ENCODE measurements at places on chromosomes 1 and 21.

GRCh38 chr21:46474382-46474781, 15.7 kb downstream of the DIP2A start:
- no peak for DNase-seq

DNA sequence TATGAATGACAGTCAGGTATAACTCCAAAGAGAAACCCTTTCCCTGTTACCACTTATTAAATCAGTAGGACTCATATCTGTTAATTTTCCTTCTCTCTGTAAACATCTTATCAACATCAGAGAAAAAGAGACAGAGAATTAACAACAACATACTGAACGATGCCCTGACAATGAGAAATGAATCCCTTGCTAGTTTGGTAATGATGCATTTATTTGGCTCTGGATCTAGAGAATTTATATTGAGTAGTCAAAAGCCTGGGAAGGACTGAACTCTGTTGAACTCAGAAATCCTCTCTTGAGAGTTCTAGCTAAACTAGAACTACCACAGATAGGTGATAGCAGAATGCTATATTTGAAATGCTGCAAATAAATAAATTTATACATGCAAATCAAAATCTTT, 325.6 kb downstream of the DISC1 start:
- DNase-seq, result no peak

DNA sequence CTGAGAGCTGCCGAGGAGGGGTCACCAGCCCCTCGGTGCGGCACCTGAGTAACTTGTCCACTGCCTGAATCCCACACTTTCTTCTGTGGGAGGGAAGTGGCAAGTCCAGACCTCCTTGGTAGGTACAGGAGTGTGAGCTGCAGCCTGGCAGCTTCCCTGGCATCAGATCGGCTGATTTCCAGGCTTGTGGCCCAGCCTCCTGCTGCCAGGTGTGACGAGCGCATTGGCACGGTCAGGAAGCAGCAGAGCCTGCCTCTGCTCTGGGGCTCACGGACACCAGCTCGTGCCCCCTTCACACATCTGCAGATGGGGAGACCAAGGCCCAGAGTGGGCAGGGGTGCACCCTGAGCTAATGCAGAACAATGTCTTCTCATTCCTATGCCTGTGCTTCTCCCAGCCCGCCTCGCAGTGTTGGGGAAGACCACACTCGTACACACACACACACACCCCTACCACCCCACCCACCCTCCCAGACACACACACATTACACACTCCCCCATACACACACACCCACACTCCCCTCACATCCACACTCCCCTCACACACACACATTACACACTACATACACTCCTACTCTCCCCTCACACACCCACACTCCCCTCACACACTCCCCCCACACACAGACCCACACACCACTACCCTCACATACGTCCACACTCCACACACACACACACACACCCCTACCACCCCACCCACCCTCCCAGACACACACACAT, 33.1 kb upstream of the SELENON start:
- DNase-seq, result no peak

DNA sequence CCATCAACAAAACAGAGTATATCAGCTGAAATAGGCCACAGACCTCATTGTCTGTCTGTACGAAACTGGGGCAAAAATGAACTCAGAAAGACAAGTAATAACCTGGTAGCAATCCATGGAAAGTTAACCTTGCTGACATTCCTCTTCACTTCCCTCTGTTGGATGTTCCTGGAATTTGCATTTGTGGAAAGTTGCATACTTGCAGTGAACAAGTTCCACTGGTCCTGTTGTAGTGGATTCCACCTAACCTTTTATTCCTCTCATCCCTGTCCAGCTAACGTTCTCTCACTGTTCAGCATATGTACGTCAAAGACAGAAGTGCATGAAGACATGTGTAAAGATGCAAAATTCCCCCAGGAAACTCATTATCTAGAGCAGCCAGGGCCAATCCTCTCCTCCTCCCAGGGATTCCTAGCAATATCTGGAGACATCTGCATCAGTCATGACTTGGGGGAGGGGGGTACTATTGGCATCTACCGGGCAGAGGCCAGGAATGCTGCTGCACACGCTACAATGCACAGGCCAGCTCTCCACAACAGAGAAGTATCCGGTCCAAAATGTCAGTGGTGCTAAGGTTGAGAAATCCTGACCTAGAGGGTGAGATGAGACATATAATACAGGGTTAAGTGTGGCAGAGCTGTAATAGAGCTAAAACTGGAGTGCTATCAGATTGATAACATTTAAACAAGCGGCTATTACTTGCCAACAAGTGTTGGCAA, 8.2 kb downstream of the LPAR3 start:
- DNase-seq, result no peak

DNA sequence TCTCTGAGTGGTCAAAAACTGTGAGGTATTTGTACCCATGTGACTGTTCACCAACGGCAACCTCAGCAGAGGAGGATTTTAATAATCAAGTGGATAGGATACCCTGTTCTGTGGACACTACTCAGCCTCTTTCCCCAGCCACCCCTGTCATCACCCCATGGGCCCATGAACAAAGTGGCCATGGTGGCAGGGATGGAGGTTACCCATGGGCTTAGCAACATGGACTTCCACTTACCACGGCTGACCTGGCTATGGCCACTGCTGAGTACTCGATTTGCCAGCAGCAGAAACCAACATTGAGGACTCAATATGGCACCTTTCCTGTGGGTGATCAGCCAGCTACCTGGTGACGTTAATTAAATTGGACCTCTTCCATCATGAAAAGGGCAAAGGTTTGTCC, 1782.7 kb downstream of the PLA2G4A start:
- DNase-seq, result no peak

- no peak for DNase-seq
These were observed 2.5 kb downstream of the PRKACB start for GRCh38 chr1:84146411-84147032.

DNA sequence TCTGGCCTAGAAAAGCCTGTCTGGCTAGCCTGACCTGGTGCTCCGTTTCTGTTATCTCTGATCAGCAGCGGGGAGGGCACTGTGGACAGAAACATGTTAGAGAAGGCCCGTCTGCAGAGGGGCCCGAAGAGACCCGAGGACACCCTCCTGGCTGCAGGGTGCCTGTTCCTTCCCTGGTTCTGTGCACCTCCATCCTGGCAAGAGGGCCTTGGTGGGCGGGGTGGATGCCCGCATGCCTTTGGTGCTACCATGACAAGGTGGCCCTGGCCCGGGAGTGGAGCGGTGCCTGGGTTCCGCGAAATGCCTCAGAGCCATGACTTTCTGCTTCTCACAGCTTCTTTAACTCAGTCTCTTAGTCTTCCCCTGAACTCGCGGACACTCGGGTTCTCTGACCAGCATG, 233.6 kb downstream of the CAMTA1 start:
- DNase-seq, result no peak

DNA sequence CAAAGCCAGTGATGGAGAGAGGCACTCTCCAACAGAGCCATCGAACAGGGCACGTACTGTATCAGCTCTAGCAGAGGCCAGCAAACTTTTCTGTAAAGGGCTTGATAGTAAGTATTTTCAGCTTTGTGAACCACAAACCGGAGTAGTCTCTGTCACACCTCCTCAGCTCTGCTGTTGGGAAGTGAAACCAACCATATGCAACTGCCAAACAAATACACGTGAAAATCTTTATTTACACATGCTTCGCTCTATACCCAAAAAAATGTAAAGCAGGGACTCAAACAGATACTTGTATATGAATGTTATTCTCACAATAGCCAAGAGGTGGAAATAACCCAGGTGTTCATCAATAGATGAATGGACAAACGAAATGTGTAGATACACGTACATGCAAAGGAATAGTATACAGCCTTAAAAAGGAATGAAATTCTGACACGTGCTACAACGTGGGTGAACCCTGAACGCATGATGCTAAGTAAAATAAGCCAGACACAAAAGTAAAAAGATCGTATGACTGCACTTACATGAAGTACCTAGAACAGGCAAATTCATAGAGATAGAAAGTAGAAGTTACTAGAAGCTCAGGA, 39.0 kb downstream of the SETD4 start:
- no peak for DNase-seq

DNA sequence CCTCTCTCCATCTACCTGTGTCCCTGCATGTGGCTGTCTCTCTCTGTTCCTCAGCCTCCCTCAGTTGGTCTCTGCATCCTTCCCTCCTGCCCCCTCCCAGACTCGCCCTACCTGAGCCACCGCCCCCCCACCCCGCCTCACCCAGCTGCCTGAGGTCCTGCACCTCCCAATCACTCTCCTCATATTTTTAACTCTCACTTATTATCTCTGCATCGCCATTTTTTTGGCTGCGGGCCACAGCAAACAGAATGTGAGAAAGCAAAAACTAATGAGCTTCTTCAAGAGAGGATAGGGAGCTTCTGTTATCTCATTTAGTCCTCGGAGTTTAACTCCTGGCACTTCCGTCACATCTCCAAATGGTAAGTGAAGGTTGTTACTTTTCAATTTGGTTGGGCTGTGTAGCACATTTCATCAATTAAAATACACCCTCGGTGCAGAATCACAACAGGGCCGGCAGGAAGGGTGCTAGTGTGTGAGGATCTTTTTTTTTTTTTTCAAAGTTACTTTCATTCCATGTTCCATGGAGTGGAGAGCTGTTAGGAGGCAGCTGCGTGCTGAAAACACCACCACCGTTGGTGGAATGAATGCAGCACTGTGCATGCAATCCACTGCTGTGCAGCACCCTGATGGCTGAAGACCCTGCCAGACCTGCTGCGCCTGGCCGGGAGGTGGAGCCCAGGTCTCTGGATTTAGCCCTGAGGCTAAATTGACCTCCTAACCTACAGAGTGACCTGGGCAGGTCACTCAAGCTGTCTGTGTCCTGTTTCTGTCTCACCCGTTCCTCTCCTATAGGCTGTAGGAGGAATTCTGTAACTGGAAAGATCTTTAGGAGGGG, 157.2 kb upstream of the NFIA start:
- no peak for DNase-seq

DNA sequence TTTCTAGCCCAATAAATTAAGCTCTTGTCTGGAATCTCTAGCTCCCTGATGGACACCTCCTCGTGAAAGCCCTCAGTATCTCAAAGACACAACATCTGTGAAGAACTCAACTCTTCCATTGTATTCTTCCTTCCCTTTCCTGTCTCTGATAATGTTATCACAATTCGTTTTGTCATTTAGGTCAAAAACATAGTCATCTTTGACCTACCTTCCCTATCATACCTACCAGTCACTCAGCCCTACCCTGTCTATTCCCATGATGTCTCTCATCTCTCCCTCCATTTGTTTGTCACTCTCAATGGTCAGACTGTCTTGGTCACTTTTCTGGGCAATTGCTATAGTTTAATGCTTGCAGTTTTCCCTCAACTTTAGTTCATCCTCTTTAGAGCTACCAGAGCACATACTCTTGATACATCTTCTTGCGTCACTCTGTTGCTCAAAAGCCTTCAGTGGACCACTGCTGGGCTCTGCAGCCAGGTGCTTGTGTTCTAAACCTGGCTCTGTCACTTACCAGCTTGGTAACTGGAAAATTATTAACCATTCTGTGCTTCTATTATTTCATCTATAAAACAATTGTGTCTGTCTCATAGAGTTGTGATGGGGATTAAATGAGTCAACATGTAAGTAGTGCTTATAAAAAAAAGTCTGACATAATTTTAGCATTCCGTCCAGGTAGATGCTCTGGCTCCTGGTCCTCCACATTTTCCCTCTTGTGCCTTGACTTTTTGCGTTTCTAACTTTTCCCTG, 39.6 kb downstream of the DDR2 start:
- no peak for DNase-seq

- DNase-seq, result no peak
These were observed 166.7 kb upstream of the DUSP10 start for GRCh38 chr1:221908573-221908972.

- DNase-seq, result no peak
These were observed 52.6 kb upstream of the TRAPPC10 start for GRCh38 chr21:43959231-43960116.

- DNase-seq, result no peak
These were observed 161.8 kb downstream of the DSCAM start for GRCh38 chr21:40685141-40685540.

GRCh38 chr1:247373721-247374141, 42.1 kb upstream of the ZNF496 start:
- DNase-seq, result peak; percentile 36

GRCh38 chr1:204961765-204962419, 81.1 kb upstream of the CNTN2 start:
- DNase-seq, result no peak

- DNase-seq, result no peak
These were observed 323.5 kb upstream of the LRRC7 start for GRCh38 chr1:69244211-69244610.

DNA sequence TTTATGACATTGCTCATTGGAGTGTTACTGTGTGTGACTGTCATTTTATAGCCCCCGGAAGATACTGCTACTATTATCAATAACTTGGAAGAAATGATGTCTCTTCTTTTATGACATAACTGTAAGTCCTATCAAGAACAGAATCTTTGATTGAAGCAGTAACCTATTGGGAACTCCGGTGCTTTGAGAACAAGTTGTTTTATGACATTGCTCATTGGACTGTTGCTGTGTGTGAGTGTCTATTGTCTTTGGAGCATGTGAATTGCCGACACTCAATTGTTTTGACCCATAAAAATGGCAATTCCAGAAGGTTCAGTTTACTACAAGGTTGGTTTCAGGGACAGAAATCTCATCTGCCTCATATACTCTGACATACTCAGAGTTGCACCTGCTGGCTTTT, 8.0 kb downstream of the KCNK1 start:
- no peak for DNase-seq

DNA sequence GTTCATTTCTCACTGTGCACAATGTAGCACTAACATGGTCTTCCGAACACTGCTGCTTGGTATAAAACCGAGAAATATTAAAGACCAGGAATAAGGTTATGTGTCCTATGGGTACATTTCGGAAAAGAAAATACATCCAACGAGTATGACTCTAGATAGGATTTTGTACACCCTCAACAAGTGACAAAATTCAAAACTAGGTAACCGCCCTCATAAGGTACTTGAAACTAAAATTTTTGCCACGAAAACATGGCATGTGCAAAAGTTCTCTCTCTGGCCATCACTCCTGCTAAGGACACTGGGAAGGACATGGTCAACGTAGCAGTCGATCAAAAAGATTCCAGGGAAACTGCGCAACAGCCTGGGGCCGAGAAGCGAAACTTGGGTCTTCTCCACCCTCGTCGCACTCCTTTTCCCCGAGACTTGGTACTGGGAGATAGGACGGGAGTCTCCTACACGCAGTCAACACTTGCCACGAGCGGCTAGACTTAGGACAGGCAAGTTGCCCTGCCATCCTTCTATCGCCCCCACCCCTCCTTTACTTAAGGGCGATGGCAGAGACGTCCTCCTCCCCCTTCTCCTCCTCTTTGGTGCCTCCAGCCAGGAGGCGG, 338 bp upstream of the TOR1AIP1 start:
- no peak for DNase-seq

Measured in T follicular helper cell (primary cell).